ENCODE measurements at places on chromosomes 13 and 19.

- no peak for DNase-seq
Measured at GRCh38 chr19:37914908-37915307, 7.9 kb downstream of the SIPA1L3 start.

DNA sequence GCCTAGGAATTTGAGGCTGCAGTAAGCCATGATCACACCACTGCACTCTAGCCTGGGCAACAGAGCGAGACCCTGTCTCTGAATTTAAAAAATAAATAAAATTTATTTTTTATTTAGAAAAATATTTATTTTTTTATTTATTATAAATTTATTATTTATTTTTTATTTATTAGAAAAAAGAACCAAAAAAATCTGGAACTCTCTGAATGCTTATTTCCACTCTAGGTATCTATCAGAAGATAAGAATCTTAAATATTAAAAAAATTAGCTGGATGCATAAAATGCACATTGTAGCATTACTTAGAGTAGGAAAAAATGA lies 82.8 kb downstream of the CDADC1 start:
- no peak for DNase-seq

DNA sequence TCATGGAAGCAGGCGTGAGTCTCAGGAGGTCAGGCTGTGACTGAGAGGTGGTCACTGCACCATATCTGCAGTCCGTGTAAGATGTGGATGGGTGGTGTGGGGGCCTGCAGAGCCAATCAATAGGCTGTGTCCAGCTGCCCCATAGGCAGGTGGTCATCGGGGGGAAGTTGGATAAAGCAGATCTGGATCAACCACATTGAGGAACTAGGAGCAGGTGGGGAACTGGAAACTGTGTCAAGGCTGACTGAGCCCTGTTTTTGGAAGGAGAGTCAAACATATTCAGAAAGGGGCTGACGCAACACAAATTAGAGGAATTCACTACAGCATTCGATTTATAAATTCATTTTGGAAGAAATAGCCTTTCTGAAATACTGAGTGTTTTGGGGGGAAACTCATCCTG lies 15.0 kb downstream of the CLEC4M start:
- no peak for DNase-seq

- DNase-seq, result no peak
Measured at GRCh38 chr19:49855676-49856573, 5.0 kb downstream of the PTOV1 start.

GRCh38 chr13:90918536-90918935 lies 429.0 kb upstream of the MIR17HG start:
- no peak for DNase-seq

DNA sequence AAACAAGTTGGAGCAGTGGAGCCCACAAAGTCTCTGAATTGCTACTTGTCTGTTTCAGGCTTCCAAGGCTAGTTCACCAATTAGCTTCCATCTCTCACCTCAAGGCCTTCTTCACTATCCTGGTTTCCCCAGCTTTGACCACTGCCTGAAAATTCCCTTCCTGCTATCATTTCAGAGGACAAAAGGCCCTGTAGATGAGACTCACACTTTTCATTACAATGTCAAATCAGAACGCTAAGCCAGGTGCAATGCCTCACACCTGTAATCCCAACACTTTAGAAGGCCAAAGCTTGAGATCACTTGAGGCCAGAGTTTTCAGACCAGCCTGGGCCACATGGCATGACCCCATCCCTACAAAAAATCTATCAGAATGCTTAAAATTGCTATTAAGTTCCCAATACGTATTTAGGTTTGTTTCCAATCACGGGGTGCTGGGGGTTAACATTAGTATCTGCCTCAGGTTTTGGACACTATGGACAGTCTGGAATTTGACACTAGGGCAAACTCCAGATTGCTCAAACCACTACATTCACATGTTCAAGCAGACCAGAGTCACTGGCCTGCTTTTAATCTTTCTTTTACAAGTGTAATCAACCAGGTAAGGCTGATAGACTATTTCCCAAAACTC lies 5.5 kb downstream of the TPT1 start:
- DNase-seq, result no peak

DNA sequence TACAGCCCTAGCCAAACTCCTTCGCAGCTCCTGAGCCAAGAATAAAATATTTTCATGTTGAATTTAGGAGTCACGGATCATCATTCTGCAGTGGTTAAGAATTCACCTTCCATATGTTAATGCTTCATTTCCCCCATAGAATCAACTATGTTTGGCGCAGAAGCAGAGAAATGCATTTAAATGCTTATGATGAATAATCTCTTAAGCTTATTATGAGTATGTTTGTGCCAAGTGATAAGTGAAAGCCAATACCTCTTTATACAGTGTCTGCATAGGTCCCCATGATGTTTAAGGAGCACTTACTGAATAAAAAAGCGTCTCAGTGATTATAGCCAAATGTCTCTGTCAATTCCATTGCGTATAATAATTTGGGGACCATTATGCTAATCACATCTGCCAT lies 32.7 kb upstream of the POMP start:
- DNase-seq, result no peak

DNA sequence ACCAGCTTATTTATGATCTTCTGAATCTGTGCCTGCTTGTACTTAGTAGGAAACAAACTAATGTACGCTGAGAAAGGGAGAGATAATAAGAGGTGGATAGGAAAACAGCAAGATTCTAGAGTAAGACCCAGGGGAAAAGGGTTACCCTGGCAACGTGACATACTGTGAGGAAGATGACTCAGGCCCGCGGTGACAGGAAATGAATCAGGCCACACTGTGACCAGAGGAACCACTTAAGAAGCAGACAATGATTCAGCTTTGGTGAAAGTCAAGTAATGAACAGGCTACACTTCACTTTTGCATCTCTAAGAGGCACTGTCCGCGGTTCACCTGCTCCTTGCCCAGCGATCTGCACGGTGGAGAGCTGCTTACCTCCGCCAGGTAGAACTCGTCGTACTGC lies 158.2 kb downstream of the NALCN start:
- DNase-seq, result no peak

DNA sequence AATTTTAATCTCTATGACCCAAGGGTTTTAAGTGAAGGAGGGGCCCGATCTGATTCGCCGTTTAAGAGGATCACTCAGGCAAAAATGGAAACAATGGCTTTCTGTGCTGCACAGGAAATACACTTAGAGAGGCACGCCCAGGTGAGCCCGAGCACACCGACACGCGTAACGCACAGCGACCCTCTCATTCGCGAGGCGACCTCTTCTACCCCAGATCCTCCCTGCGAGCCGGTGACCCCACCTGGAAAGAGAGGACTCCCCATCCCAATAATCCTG lies 216 bp downstream of the SH2D3A start:
- DNase-seq, result no peak

DNA sequence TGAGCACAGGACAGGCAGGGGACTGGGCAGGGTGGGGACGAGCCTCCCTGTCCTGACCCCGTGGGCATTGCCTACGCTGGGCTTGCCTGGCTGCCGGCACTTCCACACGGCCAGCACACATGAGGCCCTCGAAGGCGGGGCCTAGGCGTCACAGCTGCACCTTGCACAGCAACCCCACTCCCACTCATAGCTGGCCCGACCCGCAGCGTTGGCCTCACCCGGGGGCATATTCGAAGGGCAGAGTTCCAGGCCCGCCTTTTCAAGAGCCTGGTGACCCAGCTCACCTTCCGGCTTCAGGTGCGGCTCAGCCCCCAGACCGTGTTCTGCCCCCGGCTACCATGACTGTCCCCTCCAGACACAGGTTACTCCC lies 16.9 kb upstream of the PROZ start:
- DNase-seq, result no peak

GRCh38 chr19:37078717-37079032 lies 442 bp downstream of the ZNF420 start:
- no peak for DNase-seq

DNA sequence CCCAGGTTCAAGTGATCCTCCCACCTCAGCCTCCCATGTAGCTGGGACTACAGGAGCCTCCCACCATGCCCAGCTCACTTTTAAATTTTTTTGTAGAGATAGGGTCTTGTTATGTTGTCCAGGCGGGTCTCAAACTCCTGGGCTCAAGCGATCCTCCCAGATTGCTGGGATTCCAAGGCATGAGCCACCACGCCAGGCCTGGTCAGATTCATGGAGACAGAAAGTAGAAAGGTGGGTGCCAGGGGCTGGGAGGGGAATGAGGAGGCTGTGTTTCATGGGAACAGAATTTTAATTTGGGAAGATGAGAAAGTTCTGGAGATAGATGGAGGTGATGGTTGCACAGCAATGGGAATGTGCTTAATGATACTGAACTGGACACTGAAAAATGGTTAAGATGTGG lies 22.3 kb downstream of the ARHGEF18 start:
- DNase-seq, result no peak

GRCh38 chr13:91017031-91017668 lies 330.3 kb upstream of the MIR17HG start:
- peak; percentile 54 for DNase-seq

GRCh38 chr19:12194827-12195731 lies 32.2 kb downstream of the ZNF136 start:
- DNase-seq, result peak; percentile 60

GRCh38 chr13:110396913-110397381 lies 89.9 kb downstream of the COL4A2 start:
- no peak for DNase-seq

DNA sequence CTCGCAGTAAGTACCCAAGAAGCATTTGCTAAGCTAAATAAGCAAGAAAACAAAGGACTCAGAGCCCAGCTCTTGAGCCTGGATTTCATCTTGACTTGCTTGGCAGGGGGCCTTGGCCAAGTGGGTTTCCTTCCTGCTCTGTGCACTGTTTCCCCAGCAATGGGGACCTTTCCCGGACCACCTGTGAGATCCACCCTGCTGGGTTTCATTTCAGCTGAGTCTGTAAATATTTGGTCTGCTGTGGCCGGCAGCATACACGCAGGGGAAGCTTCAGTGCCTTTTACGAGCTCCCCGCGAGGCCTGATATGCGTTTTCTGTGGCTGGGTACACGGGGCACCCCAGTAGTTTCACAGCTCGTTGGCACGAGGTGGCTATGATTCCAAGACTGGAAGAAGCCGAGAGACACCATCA lies 12.4 kb upstream of the TINCR start:
- DNase-seq, result peak; percentile 1

Measured in NCI-H1930 (cell line).